Mucosa of gallbladder (tissue), 1 donor: ENCODE measurements at places on chromosomes 11 and 22. TPM values are rescaled to one million over a fixed set of nuclear protein-coding genes. Genes with fewer than 3 reads are reported as not detected.

DNA sequence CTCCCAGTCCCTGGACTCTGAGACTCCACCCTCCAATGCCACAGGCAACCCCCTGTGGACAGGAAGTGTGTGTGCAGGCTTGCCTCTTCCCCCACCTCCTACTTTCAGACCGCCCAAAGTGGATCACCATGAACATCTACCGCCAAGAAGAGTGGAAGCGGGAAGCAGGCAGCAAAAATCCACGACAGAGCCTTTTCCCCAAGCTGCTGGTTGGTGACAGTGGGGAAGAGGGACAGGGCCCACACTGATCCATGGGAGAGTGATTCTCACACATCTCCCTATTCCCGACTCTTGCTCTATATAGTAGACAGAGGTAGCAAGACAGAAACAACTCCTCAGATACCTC lies 53.4 kb upstream of the SPATA19 start:
- no peak for DNase-seq

- no peak for DNase-seq
Measured at GRCh38 chr11:68099474-68100405, 21.4 kb downstream of the CHKA start.

DNA sequence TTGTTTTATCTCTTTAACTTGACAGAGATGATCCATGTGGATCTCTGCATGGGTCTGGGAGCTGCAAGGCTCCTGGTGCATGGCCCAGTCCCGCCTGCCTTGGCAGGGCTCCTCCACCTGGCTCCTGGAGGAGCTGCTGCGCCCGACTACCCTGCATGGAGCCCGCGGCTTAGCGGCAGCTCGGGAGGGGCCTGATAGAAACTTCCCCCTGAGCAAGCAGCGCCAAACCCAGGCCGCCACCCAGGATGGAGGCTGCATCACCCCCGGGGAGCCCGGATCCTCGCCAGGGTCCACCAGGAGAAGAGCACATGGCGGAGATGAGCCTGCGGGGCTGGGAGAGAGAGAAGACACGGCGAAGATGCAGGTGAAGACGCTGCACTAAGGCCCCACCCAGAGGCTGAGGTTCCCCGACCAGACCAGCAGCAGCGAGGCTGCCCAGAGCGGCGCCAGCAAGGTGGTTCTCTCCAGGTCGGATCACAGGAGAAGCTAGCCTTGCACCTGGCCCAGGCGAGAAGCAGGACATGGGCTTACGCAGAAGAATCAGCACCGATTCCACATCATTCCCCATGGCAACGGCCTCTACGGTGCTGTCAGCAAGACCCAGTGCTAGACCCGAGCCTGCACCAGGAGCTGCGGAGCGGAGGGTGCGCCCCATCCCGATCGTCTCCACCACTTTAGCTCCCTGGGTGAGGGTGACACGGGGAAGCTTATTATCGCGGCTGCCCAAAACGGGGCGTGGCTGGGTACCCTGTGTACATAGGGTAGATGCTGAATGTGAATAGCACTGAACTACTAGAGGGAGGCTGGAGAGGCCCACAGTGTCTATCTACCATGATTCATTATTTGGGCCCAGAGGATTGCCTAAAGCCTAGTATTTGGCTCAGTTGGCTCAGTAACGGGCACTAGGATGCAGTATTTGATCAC lies 41.3 kb upstream of the VPREB1 start:
- no peak for DNase-seq

GRCh38 chr22:39233710-39234471 lies 10.9 kb downstream of the PDGFB start:
- no peak for DNase-seq

- DNase-seq: peak; percentile 43
Measured at GRCh38 chr22:41576877-41577276, 12.8 kb downstream of the PMM1 start.

- DNase-seq: no peak
Measured at GRCh38 chr11:46391578-46392420, at the start of gene CHRM4. Gene CHRM4 (minus strand): TSS chr11:46391776. CDS start chr11:46386557, 5,219 bp downstream.

DNA sequence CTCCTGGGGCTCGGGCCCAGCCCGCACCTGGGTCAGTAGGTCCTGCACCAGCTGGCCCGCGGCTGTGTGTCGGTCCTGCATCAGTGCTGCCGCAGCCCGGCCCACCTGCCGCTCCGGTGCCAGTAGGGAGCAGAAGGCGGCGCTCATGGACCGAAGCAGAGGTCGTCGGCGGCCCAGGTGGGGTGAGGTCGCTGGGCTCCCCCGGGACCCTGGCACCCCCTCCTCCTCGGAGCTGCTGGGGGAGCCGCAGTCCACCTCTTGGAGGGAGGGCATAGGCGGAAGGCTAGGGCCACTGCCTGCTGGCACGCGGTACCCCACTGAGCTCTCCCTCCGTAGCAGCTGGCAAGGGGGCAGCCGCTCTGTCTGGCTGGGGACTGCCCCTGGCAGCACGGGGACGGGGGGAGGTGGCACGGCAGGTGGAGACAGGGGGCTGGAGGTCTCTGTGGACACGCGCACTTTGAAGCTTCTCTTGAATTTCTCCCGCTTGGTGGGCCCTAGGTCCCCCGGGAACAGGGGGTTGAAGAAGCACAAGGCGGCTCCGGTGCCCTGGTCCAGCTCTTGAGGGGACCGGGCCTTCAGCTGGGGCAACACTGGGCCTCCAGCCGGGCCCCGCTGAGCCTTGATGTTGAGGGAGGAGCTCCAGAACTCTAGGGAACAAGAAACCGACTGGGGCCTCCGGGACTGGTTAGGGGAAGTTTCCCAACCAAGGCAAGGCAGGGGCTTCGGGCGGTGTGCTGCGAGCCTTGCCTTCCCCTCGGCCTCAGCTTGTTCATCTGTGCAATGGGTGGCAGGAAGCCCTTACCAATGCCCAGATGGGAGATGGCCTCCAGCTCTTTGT lies 1.4 kb downstream of the RIN1 start:
- DNase-seq: no peak

PHF21B gene
- total RNA-seq: 0.63 TPM

DNA sequence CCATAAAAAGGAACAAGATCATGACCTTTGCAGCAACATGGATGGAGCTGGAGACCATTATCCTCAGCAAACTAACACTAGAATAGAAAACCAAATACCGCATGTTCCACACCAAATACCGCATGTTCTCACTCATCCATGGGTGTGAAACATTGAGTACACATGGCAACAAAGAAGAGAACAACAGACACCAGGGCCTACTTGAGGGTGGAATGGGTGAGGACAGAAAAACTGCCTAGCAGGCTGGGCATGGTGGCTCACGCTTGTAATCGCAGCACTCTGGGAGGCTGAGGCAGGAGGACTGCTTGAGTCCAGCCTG lies 12.3 kb downstream of the EHD1 start:
- DNase-seq: no peak

- DNase-seq: peak; percentile 89
Measured at GRCh38 chr11:62337303-62338181, at the start of gene ASRGL1. Gene ASRGL1 (plus strand): TSS chr11:62337448. CDS start chr11:62337978, 530 bp downstream.

PIWIL4 gene
- 11.0 TPM for total RNA-seq

- no peak for DNase-seq
Measured at GRCh38 chr11:66066751-66067150, 3.3 kb upstream of the PACS1 start.
